ENCODE measurements at places on chromosomes 2 and 18.

- DNase-seq: no peak
These were observed 169.6 kb downstream of the ZEB2 start for GRCh38 chr2:144350151-144350802.

DNA sequence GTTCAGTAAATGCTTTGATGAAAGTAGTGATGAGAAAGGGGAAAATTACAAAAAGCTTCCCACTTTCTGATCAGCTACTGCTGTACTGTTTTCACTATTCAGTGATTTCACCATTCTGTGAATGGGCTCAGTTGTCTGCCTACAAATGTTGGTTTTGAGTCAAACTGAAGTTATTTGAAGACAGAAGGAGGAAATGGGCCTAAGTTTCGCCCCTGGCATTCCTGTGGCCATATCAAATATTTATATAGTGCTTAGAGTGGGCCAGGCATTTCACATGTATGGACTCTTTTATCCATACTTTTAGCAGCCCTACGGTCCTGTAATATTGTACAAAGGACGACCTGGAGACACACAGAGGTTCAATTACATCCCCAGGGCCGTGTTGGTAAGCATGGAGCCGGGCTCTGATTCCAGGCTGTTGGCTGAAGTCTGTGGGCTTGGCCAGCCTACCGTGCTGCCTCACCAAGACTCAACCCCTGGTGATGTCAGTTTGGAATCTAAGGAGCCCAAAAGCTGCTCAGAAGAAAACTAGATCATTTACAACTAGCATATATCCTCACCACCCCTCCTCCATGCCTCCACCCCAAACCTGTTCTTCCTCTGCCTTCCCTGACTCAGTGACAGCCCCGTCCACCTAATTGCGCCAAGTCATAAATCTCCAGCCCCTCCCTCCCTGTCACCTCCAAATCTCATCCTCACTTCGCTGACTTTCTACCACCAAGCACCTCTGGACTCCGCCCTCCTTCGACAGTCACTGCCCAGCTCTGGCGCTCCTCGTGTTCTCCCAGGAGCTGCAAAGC is 10.1 kb upstream of the GRHL1 start:
- peak; percentile 53 for DNase-seq

DNA sequence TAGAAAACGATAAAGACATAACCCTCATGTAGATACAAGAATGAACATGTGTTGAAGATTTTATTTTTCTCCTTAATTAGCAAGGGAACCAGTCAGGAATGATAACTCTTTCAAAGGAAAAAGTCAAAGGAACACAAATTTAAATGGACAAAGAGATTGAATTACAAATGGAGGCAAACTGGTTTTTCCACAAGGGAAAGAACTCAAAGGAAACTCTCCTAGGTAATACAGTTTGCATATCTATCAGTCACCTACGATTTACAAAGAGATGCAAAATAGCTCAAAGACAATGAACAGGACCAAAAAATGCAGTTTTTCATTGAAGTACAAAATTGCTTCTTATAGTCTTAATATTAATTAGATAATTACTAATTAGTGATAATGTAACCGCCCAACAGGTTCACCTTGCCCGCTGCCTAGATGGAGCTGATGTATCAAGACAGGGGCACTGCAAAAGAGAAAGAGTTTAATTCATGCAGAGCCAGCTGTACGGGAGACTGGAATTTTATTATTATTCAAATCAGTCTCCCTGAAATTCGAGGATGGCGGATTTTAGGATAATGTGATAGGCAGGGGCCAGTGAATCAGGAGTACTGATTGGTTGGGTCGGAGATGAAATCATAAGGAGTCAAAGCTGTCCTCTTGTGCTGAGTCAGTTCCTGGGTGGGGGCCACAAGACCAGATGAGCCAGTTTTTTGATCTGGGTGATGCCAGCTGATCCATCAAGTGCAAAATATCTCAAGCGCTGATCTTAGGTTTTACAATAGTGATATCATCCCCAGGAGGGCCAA is 151.0 kb downstream of the TMEM17 start:
- peak; percentile 79 for DNase-seq

GRCh38 chr18:23210526-23210925 is 75.2 kb downstream of the CABLES1 start:
- DNase-seq: no peak

DNA sequence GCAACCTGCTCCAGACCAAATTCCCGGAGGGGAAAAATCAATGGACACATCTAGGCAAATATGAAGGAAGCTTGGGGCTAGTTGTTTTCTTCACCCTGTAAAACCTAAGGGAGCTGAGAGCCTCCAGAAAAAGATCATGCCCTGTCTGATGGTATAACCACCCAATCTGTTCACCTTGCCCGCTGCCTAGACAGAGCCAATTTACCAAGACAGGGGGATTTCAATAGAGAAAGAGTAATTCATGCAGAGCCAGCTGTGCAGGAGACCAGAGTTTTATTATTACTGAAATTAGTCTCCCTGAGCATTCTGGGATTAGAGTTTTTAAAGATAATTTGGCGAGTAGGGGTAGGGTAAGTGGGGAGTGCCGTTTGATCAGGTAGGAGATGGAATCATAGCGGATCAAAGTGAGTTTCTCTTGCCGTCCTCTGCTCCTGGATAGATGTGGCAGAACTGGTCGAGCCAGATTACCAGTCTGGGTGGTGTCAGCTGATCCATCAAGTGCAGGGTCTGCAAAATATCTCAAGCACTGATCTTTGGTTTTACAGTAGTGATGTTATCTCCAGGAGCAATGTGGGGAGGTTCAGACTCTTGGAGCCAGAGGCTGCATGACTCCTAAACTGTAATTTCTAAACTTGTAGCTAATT is 35.1 kb upstream of the B4GALT6 start:
- no peak for DNase-seq

DNA sequence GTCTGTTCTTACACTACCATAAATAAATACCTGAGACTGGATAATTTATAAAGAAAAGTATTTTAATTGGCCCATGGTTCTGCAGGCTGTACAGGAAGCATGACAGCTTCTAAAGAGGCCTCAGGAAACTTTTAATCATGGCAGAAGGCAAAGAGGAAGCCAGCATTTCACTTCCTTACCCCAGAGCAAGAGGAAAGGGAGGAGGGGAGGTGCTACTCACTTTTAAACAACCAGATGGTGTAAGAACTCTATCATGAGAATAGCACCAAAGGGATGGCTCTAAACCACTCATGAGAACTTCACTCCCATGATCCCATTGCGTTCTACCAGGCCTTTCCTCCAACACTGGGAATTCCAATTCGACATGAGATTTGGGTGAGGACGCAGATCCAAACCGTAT is 344.4 kb upstream of the SLC39A10 start:
- no peak for DNase-seq

DNA sequence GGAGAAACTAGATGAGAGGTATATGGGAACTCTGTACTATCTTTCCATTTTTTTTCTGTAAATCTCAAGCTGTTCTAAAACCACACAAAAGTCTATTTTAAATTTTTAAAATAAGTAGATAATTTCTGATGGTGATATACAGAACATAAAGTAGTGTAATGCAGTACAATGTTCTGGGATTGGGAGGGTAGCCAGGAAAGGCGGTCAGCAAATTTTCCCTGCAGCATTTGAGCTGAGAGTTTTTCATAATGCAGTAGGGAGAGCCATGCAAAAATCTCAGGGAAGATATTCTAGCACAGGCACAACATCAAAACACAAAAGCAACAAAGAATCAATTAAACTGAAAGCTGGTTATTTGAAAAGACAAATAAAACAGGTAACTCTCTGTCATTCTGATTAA is 141.5 kb downstream of the NCKAP5 start:
- DNase-seq: no peak

DNA sequence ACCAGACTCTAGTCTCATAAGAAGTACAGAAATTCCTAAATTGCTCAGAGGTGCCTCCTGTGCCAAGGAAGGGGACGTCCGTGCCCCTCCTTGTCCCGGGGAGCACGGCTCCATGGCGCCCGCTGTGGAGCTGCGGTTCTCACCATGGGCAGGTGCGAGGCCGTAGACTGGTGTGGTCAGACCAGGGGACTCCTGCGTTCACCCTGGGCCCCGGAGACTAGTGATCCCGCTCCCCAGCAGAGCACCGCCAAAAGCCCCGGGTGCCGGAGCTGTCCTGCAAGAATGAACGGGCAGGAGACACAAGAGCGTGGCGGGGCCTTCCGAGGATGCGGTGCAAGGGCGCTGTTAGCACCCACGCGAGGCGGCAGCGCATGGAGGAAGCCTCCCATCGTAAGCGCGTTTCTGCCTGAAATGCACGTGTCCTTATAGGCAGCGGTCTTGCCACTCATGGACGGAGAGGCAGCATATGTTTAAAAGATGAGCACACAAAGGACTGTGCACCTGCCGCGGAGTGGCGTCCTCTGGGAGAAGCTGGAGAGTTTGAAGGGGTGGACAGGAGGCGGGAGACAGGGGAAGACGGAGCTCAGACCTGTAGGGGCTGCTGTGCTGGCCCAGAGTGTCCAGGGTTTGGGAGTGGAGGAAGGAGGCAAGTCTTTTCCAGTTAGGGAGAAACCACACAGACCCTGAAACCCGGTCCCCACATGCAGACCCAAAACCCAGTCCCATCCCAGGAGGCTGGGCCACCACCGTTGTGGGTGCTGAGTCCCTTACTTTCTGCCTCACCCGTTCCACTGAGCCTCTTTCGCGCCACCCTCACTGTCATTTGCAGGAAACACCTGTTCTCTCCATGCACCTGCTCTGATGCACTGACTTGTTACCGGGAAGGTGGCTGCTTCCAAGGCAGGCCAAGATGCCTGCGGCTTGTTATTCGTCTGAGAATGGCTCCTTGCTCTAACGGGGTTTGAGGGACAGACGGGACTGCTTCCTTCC is 7.5 kb upstream of the KCNG2 start:
- no peak for DNase-seq

DNA sequence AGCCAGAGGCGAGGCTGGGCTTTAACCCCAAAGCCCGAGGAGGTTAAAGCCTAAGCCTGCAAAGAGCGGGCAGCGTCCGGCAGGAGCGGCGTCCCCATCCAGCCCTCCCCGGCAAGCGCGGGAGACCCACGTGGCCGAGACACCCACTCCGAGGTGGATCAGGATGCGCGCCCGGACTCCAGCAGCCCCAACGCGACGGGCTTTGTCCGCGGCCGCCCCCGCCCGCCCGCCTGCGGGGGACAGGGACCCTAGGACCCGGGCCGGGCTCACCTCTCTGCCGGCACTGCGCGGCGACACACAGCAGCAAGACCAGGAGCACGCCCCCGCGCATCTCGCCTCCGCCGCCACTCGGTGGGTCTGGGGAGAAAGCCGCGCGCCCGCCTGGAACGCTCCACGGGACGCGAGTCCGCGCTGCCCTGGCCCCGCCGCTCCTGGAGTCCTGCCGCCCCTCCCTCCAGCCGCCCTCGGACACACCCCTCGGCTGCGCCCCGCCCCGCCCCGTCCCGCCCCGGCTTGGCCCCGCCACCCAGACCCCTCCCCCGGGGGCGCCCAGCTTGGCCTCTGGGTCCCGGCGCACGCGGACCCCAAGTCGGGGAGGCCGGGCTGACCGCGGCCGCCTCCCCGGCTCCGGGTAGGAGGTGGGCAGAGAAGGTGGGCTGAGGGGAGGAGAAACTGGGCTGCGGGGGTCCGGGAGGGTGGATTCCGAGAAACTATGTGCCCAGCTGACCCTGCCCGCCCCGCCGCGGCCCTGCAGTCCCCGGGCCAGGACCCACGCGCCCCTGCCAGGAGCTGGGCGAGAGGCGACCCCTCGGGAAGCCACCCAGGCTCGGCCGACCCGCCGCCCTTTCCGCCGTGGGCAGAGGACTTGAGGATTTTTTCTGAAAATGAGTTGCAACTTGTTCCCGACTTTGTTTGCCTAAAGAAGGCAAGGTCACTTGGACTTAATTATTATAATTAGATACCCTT is at the start of gene LAMA1:
Gene LAMA1, minus strand, starts transcription at position 408 of the 966 bp plus-strand sequence. Its CDS starts 77 bp downstream, at position 331.
- no peak for DNase-seq

DNA sequence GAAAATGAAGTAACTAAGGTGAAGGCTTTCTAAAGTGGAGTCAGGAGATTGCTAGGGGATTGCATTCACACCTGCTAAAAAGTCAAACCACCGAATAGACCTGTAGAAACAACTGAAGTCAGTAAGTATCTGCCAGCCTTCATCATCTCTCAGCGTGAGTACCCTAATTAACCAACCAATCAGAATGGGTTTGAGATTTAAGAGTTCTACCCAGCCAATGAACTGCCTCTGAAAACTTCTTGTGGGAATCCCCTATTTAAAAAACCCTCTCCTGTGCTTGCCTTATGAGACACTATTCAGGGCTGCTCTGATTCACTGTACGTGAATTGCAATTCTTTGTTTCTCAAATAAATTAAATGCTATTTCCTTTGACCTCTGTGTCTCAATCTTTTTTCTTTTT is 3.4 kb upstream of the FAM161A start:
- DNase-seq: no peak

GRCh38 chr2:64696636-64697035 is 42.9 kb upstream of the SERTAD2 start:
- no peak for DNase-seq

DNA sequence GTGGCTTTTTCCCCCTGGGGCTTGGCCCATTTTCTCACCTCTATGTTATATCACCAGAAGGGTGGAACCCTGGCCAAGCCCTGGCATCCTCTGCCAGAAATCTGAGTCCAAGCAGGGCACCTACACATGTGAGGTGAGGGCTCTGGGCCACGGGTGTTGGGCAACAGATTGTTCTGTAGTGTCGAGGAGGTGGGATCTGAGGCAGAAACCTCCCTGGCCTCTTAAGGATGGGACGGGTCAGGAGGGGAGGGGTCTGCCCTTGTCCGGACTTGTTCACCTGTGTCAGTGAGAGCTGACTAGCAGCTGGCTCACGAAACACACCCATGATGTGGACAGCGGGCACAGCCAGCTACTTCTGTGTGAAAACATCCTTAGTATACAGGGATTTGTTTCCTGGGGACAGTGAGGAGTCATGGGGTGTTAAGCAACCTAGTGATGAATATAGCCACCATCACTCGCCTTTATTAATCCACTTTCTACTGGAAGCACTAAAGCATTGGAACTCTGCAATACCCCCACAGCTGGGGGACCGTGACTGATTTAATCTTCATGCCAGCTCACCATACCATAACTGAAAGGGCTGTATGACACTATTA is 35.6 kb downstream of the EPAS1 start:
- DNase-seq: peak; percentile 97

- DNase-seq: no peak
These were observed 141.0 kb downstream of the TMEM17 start for GRCh38 chr2:62364791-62365528.

DNA sequence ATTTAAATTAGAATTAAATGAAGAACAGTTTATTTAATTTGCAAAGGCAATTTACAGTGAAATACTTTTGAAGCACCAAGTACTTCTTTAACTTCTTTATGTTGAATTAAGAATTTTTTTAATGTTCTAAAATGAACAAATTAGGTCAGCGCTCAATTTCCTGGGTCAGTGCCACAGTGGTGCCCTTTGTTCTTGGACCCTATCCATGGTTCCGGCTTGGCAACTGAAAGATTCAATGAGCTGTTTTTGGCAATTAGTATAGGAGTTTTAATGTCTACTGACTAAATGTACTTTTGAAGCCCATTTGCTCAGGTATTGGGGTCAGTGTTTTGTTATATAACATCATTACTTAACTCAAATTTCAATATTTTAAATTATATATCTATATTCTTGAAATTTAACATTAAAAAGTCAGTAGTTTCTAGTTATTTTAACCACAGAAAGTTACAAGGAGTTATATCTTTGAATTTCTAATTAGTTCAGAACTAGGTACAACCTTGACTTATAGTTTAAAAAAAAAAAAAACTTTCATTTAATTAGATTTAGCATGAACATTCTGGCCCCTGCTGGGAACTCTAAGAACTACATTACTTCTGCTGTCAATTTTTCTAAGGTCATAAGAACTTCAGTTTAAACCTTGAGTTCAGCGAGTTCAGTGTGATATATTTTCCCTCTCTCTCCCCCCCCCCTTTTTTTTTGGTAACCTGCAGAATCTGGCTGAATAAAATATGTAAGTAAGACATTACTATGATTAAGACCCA is 7.6 kb upstream of the MSTN start:
- DNase-seq: peak; percentile 11
